Activated CD4-positive, alpha-beta T cell treated with anti-CD3 and anti-CD28 coated beads, Interleukin-2, amount 10 ng/mL, durations not matched to agents 7 days and 5 days (primary cell): ENCODE measurements at places on chromosomes 1 and 21. TPM values are rescaled to one million over a fixed set of nuclear protein-coding genes. Genes with fewer than 3 reads are reported as not detected.

DNA sequence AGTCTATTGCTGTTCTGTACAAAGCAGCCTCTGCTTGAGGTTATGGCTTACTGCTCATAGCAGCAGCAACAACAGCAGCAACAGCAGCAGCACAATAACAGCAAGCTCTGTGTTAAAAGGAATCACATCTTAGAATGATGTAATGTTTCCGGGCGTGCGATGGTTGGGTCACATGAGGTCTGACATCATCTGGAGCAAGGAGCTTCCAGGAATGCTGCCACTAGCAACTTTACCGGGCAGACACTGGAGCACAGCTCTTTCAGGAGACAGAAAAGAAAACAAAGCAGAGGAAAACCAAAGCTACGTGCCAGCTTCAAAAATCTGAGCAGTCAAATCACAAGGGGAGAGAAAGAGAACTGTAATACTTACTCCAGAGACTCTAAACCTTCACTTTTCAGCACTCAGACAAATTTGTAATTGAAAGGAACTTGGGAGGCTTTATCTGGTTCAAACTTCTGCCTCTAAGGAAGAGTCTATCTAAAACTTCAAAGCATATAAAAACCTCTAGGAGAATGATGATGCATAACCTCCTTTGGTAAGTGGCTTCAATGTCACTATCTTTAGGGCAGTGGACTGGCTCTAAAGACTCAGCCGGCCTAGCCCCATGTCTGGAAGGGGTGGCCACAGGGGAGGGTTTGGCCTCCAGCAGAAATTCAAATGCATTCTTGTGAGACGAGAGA is 28.3 kb upstream of the RAB3GAP2 start:
- no peak for DNase-seq

GRCh38 chr1:113684153-113684541 is 75.1 kb downstream of the PHTF1 start:
- DNase-seq: no peak

DNA sequence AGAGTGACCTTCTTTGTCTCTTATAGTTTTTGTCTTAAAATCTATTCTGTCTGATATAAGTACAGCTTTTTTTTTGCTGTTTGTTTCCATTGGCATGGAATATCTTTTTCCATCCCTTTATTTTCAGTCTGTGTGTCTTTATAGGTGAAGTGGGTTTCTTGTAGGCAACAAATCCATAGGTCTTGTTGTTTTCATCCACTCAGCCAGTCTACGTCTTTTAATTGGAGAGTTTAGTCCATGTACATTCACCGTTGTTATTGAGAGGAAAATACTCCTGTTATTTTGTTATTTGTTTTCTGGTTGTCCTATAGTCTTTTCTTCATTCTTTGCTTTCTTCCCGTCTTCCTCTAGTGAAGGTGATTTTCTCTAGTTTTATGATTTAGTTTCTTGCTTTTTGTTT is 115.9 kb downstream of the IFI44 start:
- DNase-seq: no peak

B3GALT5 gene
- not detected for total RNA-seq

PRAMEF20 gene
- total RNA-seq: not detected

- DNase-seq: peak; percentile 95
Measured at GRCh38 chr21:28884976-28885852, 107.5 kb downstream of the LTN1 start.

HTR1D gene
- total RNA-seq: not detected

DNA sequence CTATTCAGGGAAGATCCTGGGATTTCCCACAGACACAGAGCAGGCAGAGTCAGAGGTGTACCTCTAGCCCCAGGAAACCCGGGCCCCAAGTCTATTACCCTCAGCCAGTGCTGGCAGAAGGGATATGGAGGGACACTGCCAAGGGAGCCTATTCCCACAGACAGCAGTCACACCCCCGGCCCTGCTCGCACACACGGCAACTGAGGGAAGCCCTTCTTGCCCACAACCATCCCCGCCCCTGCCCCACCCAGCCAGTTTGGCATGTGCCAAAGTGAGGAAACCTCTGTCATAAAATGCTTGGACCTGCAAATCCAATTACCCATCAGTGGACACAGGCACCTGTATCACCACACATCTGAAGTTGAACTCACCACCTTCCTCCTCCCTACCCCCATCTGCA is 6.5 kb downstream of the CACNA1S start:
- DNase-seq: no peak

DNA sequence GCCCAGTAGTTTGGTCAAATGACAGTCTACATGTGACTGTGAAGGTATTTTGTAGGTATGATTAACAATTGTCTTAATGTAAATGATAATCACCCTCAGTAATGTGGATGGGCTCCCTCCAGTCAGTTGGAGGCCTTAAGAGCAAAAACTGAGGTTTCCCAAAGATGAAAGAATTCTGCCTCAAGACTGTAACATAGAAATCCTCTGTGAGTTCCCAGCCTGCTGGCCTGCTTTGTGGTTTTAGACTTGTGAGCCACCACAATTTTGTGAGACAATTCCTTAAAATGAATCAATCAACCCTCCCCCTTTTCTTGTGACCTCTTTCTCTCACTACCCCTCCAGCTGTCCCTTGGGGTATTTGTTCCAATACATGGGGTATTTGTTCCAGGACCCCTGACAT is 226.4 kb upstream of the DPYD start:
- DNase-seq: no peak

DNA sequence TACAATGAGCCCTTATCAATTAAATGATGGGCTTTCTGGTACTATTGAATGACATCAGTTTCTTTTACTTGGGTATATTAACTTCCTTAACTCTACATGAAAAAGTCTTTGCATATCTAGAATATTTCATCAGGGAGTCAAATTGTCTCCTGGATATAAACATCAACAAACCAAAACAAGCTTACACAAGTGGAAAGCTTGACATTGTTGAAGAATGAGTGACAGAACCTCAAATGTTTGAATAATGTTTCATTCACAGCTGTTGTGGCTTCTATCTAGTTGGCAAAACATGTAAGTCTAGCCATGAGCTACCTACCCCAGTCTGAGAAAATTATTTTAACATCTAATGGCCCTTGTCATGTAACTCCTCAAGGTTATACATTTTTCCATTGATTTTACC is 604.8 kb upstream of the ADAMTS5 start:
- no peak for DNase-seq

DNA sequence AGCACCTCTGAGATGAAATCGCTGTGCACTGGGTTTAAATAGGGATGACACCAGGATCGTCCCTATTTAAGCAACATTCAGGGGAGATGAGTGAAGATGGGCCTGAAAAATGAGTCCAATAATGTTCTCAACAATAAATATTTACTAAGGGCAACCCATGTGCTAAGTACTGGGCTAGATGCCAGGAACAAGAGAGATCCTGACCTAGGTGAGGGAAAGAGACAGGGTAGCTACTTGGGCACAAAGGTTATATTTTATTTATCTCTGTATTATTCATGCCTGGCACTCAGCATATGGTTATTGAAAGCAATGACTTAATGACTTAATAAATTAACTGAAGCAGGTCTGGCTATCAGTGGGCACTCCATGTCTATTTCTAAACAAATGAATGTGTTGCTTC is 27.4 kb upstream of the AVPR1B start:
- no peak for DNase-seq

GRCh38 chr21:41671859-41672542 is 94.9 kb downstream of the RIPK4 start:
- peak; percentile 29 for DNase-seq

DNA sequence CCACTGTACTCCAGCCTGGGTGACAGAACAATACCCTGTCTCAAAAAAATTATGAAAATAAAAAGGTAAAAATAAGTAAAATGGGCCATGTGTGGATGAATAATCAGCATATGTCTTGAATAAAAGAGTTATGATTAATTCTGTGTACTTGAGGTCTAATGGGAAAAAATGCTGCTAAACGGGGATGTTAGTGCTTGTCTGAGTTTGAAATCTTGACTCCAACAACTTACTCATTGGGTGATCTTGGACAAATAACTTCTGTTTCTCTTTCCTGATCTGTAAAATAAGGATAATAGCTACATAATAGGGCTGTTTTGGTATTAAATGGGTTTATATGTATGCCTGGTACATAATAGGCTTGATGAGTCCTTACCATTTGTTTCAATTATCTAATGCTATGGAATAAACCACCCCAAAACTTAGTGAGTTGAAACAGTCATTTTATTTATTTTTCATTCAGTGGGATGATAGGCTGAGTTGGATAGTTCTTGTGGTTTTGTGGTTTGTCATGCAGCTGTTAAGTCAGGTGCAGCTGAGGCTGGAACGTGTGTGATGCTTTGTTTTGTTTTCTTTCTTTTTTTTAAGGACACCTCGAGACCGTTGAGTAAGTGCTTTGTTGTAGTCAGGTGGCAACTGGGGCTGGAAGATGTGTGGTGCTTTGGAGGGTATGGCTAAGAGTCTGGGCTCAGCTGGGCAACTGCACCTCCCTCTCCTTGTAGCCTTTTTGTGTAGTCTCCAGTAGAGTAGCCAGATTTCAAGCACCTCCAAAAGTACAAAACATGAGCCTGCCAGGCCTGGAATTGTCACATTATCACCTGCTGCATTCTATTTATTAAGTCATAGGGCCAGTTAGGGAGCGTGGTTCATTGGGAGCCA is 4.9 kb downstream of the MDM4 start:
- peak; percentile 84 for DNase-seq

DNA sequence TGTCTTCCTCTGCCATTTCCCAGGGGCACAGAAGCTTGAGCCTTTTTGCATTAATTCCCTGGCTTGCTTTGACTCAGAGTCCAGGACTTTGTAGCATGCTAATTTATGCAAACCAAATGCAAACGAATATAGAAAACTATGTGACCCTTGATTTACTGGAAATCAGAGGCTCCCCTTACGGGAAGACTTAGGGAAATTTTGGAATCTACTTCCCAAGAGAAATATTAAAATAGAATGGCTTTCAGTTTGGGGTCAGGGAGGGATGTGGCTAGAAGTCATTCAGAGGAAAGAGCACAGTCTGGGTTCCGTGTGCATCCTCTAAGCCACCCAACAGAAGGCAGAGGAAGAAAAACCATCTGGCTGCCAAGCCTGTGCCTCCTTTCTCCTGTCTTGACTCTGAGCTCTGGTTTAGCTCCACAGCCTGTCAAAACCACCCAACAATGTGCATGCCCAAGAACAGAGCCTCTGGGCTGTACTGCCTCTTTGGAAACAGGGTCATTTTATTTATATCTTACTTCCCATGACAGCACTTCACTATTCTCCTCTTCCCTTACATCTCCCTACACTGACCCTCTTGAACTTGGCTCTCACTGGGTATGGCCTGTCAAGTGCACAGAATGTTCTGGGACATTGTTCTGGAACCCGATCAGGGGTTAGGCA is 30.1 kb downstream of the ATF3 start:
- DNase-seq: no peak

GRCh38 chr1:32362474-32363313 is at the start of the genes FAM229A and TSSK3:
FAM229A (minus strand) TSS chr1:32362485; CDS start chr1:32362091, 394 bp downstream.
TSSK3 (plus strand) TSS chr1:32362539; CDS start chr1:32362702, 163 bp downstream.
- DNase-seq: no peak

FALEC gene
- not detected for total RNA-seq

DNA sequence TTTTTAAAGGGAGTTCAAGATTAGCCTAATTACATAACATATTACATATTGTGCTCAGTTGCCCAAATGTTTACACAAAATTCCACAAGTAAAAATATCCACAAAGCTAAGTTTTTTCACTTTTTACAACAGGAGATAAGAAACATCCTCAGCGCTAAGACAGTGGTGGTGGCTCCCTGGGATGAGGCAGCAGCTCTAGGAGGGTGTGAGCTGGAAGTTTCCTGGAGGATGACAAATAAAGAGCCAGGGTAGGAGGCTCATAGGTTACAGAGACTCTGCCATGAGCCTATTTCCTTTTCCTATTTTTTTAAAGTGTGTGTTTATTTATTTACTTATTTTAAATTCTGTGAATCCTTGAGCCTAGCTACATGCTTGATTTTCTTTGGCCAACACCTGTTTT is 91.7 kb downstream of the COL24A1 start:
- no peak for DNase-seq

- no peak for DNase-seq
Measured at GRCh38 chr1:87686136-87686495, 357.4 kb downstream of the LMO4 start.

GRCh38 chr21:41166884-41167283 is 1.1 kb upstream of the BACE2 start:
- DNase-seq: no peak

GRCh38 chr1:6265151-6265550 is 4.3 kb upstream of the GPR153 start:
- DNase-seq: no peak

DNA sequence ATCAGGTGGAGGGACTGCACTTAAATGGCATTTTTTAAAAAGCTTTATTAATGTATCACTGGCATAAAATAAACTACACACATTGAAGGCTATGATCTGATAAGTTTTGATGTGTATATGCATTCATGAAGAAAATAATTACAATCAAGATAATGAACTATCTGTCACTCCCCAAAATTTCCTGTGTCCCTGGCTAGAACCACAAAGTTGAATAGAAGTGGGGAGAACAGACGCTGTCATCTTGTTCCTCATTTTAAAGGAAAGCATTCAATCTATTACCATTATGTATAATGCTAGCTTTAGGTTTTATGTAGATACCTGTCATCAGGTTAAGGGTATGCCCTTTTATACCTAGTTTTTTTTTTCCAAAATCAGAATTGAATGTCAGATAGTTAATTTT is 38.1 kb upstream of the C1orf87 start:
- no peak for DNase-seq

GRCh38 chr21:38311765-38312164 is 55.0 kb downstream of the KCNJ15 start:
- no peak for DNase-seq

DNA sequence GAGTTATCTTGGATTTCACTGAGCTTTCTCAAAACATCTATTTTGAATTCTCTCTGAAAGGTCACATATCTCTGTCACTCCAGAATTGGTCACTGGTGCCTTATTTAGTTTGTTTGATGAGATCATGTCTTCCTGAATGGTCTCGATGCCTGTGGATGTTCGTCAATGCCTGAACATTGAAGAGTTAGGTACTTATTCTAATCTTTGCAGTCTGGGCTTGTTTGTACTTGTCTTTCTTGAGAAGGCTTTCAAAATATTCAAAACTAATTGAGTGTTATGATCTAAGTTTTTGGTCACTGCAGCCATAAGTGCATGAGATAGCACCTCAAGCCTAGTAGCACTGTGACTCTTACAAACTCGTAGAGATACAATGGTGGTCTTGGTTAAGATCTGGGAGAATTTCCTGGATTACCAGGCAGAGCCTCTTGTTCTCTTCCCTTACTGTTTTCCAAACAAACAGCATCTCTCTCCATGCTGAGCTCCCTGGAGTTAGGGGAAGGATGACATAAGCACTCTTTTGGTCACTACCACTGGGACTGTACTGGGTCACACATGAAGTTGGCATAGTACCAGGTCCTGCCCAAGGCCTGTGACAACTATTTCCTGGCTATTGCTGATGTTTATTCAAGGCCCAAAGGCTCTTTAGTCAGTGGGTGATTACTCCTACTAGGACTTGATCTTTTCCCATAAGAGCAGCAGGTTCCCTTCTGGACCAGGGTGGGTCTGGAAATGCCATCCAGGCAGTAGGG is 25.6 kb downstream of the SLC22A15 start:
- no peak for DNase-seq
